ENCODE measurements at places on chromosomes 1 and 21.

DNA sequence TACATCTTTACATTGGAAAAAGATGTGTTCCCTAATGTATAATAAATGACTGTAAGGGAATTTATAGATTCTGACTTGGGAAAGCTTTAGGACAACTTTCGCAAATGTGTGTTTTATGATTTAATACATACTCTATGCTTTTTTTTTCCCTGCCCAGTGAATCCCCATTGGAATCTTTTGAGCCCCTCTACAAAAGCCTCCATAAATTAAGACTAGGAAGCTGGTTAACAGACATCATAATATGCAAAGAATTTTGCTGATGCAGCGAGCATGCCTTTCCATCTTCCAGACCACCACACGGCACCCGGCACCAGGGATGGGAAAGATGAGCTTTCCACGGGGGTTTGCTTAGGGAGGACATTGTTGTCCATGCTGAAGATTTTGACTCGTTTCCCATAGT lies 156.1 kb upstream of the IVNS1ABP start:
- DNase-seq = no peak

DNA sequence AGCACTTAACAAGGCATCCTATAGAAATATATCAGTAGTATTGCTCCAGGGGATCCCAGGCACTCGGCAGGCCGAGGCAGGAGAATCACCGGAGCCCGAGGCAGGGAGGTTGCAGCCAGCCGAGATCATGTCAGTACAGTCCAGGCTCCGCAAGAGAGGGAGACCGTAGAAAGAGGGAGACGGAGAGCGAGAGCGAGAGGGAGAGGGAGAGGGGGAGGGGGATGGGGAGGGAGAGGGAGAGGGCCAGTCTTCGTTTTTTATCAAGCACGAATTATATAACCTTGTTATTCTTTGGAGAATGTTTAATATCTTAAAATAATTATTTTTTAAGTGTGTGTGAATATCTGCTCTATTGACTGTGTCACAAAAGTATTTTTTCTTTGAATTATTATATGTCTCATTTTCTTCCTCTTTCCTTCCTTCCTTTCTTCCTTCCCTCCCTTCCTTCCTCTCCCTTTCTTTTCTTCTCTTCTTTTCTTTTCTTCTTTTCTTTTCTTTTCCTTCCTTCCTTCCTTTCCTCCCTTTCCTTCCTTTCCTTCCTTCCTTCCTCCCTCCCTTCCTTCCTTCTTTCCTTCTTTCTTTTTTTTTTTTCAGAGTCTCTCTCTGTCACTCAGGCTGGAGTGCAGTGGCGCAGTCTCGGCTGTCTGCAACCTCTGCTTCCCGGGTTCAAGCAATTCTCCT lies 233.7 kb downstream of the SRGAP2C start:
- no peak for DNase-seq

- DNase-seq = no peak
Measured at GRCh38 chr1:48674641-48675040, 102.0 kb downstream of the BEND5 start.

GRCh38 chr1:227666286-227666685 lies 68.8 kb downstream of the JMJD4 start:
- no peak for DNase-seq

GRCh38 chr1:248189026-248189425 lies 8.0 kb upstream of the OR2M3 start:
- no peak for DNase-seq

DNA sequence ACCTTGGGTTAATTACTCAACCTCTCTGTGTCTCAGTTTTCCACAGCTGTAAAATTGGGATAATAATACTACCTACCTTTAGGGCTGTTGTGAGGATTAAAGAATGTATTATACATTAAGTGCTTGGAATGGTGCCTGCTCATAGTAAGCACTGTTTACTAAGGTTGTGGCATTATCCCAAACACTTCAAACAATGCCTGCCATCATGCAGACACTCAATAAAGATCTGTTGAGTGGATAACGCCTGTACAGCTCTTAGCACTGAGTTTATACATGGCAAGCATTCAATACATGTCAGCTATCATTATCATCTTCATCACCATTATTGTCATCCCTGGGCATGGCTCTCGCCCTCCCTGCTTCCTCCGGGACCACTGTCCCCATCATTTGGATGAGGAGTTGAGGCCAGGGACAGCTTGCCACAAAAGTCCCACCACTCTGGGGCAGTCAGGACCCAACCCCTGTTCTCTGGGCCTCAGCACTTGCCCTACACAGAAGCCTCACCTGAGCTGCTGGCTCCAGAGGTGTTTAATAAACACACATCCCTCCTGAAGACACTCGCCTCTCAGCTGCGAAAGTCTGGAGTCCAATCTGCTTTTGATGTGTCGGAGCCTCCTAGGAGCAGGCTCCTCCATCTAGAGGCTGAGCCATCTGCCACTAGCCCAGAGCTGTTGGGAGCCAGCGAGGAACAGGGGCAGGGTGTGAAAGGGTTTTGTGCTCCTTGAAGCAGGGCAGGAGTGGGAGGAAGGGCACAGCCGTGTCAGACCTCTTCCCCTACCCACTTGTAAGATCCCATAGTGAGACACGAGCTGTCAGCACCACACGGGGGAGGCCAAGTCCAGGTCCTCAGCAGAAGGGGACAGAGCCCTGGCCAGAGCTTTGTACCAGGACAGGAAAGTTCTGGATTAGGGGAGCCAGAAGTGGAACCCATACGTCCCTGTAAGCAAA lies 80.9 kb upstream of the ZC3H12A start:
- no peak for DNase-seq

- DNase-seq = no peak
Measured at GRCh38 chr1:214310777-214311690, 30.1 kb downstream of the SMYD2 start.

- no peak for DNase-seq
Measured at GRCh38 chr1:109776206-109776835, 12.6 kb upstream of the EPS8L3 start.

- no peak for DNase-seq
Measured at GRCh38 chr1:52919051-52919722, 2.4 kb downstream of the ECHDC2 start.

DNA sequence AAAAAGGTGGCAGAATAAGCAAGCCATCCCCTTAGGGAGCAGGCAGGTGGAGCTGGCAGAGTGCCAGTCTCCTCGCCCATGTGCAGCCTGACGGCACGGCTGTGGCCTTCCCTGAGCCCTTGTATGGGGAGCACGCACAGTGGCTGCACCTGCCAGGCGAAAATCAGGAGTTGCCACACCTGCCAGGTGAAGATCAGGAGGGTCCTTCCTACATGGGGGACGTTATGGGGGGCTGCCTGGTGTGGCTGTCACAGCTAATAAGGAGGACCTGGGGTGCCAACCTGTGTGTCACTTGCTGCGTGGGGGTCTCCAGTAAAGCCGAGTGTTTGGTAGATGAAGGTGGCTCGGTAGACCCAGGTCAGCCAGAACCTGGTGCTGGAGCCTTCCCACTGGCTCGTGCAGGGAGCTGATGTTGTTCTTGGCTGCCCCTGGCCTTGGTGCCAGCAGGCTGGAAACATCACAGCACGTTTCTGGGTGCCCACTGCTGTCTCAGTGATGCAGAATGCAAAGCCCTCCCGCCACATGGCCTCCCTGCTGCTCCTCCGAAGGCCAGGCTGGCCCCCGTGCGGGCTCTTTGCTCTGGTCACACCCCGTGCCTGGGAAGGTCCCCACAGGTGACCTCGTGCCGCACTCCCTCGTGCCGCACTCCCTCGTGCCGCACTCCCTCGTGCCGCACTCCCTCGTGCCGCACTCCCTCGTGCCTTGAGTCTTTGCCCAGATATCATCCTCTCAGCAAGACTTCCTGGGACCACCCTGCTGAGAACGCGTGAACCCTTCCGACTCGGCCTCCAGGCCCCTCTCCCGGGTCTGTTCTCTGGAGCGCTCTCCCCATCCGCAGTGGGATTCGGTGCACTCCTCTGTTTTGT lies 55.4 kb downstream of the SLC37A1 start:
- no peak for DNase-seq

DNA sequence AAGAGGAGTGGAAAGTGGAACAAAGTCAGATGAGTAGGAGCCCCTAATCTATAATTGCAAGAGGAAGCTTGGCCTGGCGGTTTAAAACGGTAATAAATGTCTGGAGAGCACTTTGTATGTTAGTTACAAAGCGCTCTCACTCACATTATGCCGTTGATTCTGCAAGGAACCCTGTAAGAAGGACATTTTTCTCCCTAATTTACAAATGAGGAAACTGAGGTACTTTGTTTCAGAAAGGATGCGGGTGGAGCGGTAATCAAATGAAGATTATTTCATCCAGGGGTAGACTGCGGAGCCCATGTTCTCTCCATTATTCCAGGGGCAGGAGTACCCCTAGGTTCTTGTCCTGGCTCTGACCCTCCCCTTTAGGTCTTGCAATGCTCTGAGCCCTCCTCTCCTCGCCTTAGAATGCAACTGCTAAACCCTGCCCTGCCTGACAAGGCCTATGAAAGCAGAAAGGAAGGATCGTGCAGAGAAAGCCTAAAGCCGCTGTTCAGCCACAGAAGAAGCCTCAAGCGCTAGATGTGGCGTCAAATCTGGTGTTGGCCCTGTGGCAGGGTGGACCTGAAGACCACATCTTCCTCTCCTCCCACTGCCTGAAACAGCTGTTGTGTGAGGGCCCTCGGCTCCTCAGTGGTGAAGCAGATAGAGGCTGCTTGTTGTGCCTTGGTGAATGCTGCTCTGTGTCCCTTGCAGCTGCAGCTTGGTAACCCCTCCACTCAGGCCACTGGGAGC lies 588 bp upstream of the PACC1 start:
- no peak for DNase-seq

All from SK-N-MC (cell line).